ENCODE measurements at places on chromosomes 7 and 10. TPM values are rescaled to one million over a fixed set of nuclear protein-coding genes. Genes with fewer than 3 reads are reported as not detected.

GRCh38 chr10:73998929-73999691 lies 1.2 kb downstream of the VCL start:
- peak; percentile 44 for DNase-seq

- DNase-seq: no peak
Observed at GRCh38 chr10:75984067-75984466, 552.6 kb downstream of the LRMDA start.

CDNF gene
- 2.5 TPM for total RNA-seq

CHST3 gene
- 0.46 TPM for total RNA-seq

DNA sequence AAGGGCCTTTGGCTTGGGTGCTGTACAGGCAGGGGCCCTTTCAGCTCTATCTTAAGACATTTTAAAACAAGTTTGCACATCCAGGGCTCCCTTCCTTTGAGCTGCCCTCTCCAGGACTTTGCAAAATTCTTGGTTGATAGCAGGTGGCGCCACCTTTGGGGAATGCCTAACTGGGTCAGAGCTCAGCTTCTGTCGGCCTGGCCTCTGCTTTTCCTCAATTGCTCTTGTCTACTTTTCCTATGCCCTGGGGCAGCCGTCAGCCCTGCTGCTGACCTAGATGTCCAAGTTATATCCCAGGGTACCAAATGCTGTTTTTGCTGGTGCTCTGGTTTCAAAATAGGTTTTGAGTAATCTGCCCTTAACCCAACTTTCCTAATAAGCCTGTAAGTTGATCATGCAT lies 65.8 kb downstream of the APBB1IP start:
- peak; percentile 54 for DNase-seq

ZKSCAN5 gene
- total RNA-seq: 12.1 TPM

DNA sequence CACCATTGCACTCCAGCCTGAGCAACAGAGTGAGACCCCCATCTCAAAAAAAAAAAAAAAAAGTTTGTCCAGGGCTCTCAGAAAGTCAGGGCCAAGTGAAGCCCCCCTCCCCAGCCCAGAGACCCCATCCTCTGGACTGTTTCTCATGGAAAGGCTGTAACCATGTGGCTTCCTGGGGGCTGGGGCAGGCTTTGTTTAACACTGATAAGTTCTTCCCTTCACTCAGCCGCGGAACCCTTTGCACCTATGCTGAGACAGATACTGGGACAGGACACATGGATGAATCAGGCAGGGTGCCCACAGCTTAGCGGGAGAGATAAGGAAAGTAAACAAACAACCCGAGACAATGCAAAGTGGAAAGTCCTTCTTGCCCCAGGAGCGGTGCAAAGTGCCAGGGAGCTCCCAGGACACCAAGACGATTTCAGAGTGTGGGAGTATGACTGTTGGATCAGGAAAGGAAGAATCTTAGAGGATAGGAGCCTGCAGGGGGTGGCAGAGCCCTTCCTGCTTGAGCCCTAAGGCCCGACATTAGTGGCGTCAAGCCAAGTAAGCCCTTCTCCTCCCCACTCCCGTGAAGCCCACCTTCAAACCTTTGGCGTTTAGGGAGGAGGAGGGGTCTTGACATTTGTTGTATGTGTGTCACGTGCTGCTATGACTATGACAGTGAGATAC lies 11.6 kb downstream of the MLXIPL start:
- DNase-seq: peak; percentile 25

DNA sequence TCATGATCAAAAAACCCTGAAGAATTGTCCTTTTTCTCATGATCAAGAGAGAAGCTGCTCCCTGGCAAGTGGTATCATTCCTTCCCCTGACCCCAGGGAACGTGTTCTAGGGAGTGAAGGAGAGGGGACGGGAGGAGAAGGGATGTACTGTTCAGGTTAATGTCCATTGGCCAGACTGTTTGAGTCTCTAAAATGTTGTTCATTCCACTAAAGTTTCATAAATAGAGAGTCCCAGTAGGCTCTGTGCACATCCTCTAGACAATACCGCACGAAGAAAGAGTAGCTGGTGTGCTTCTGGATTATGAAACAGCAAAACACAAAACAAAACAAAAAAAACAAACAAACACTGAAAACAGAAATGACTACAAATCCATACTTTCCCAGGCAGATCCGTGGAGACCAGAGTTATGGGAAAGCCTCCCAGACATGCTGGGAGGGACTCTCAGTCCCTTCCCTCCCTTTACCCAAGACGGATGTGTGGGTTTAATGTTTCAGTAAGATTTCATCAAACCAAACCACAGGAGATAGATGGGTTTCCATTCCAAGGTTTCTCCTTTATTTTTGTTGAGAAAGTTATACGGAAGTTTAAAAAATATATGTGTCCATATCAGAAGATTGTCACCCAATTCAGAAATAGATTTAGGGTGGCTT lies 66.5 kb upstream of the TNS3 start:
- DNase-seq: no peak

- DNase-seq: peak; percentile 81
Observed at GRCh38 chr7:140672382-140673062, at the start of gene ADCK2. Gene ADCK2 (plus strand): TSS chr7:140672945. CDS start chr7:140673331, 386 bp downstream.

ADAMTS14 gene
- not detected for total RNA-seq

DNA sequence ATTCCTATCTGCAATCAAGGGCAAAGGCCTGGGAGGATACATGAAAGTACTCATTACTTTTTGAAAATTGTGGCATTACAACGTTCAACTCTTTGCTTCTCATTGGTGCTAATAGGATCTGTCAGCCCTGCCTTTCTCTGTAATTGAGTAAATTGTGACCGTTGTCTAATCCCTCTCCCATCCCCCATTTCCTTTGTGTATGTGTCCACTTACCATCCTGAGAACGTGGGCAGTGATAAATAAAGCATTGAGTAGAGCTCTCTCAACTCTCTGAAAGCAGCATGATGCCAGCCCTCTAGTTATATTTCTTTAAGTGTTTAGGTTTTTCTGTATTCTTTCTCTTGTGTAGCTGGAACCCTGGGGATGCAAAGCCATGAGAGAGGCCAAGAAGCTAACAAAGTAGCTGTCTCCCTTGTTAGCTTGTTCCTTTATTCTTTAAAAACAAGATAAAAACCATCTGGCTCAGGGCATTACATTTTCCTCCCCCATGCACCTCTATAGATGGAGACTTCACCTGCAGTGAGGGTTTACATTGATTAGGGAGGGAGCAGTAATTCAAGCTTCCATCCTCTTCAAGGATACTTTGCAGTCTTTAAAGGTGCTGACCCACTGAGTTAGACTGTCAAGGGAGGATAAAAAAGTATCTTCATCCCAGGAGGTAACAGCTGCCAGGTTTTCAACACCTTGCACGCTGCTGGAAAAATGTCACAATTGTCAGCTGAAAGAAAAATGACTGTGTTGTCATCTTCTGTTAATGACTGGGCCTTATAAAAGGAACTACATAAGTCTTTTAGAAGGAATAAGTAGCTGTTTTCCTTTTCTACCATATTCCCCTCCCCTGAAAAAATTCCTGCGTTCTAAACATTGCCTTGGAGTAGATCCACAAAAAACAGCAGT lies 112.3 kb downstream of the BTRC start:
- DNase-seq: no peak

GRCh38 chr7:27939893-27940292 lies 199.9 kb downstream of the TAX1BP1 start:
- no peak for DNase-seq

GRCh38 chr10:89156161-89156835 lies 50.8 kb downstream of the CH25H start:
- DNase-seq: no peak

MDH2 gene
- 257 TPM for total RNA-seq

PWWP2B gene
- 2.9 TPM for total RNA-seq

PIP gene
- total RNA-seq: not detected

FAM131B gene
- total RNA-seq: 1.7 TPM
